ENCODE measurements at places on chromosomes 1 and 21. TPM values are rescaled to one million over a fixed set of nuclear protein-coding genes. Genes with fewer than 3 reads are reported as not detected.

DNA sequence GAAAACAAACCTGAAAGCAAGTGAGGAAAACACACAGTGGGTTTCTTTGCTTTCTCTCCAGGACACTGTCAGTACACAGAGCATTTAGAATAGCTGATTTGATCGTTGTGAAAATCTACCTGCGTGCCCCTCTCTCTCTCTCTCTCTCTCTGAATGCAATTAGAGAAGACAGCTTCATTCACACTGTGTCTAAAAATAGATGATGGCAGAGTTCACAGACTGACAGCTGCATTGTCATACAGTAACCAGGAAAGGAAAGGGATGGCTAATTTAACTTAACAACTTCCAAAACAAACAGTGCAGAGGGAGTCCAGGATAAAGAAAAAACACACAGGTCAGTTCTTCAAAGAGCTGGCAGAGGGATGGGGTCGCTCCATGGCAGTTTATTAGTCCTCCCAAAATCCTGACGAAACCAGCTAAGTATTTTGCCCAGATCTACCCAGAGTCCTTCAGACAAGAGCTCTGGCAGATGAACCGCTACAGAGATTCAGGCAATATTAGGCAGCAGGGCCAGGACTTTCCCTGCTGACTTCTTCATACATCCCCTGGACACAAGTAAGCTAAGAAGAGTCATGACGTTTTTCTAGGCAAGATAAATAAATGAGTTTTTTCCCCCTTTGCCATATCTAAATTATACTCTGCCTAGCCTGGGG lies 58.9 kb downstream of the WLS start:
- peak; percentile 83 for DNase-seq

DNA sequence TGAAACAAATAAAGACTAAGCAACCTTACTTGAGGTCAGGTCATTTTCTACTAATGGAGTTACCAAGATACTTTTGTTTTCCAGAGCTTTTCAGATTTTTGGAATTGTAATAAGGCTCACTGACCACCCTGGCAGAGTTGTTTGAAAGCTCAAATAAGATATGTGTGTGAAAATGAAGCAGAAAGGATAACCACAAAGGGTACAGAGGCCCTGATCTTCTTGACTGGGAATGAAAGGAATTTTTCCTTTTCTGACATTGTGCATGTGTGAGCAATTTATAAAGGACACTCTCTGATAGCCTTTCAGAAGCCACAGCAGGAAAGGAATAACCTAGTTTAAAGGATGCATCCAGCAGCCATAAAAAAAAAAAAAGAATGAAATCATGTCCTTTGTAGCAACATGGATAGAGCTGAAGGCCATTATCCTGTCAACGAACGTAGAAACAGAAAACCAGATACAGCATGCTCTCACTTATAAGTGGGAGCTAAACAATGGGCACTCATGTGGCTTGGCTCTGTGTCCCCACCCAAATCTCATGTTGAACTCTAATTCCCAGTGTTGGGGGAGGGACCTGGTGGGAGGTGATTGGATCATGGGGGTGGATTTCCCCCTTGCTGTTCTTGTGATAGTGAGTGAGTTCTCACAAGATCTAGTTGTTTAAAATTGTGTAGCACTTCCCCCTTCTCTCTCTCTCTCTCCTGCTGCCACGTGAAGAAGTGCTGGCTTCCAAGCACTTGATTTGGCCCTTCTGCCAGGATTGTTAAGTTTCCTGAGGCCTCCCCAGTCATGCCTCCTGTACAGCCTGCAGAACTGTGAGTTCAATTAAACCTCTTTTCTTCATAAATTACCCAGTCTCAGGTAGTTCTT lies 3.1 kb upstream of the SRP9 start:
- peak; percentile 39 for DNase-seq

- DNase-seq, result no peak
Measured at GRCh38 chr1:173097001-173097400, 46.3 kb upstream of the TNFSF18 start.

GRCh38 chr1:7264101-7264500 lies 478.8 kb downstream of the CAMTA1 start:
- no peak for DNase-seq

DNA sequence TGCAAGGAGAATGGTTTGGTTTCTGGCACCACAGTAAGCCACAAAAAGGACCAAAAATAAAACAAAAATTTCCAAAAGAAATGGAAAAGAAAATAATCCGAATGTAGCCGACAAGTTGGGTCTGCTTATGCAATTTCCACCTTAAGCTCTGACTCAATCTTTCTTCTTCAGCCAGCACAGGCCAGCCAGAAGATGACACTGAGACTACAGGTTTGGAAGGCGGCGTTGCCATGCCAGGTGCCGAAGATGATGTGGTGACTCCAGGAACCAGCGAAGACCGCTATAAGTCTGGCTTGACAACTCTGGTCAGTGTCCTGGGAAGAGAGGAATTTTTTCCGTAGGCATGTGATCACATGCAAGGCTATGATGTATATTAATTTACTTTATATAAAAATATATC lies 23.4 kb downstream of the PDPN start:
- DNase-seq, result no peak

- no peak for DNase-seq
Measured at GRCh38 chr1:177871613-177872307, 98.1 kb downstream of the SEC16B start.

DNA sequence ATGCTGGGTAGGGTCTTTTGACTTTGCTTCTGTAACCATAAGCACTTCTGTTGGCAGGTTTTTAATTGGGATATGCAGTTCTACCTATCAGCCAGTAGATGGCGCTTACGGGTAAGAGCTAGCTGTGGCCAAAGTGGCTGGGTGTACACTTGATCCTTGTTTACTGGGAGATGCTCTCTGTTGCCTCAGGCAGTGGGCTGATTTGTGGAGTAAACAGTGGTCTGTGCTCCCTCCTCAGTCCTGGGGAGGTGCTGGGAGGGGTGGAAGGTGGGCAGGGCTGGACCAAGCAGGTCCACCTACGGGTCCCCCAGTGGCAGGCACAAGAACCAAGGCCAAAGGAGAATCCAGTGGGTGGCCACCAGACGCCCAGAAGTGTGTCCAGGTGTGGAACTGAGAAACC lies 43.4 kb downstream of the RALGPS2 start:
- DNase-seq, result peak; percentile 33

GRCh38 chr1:184170719-184171118 lies 119.2 kb downstream of the TSEN15 start:
- DNase-seq, result no peak

DNA sequence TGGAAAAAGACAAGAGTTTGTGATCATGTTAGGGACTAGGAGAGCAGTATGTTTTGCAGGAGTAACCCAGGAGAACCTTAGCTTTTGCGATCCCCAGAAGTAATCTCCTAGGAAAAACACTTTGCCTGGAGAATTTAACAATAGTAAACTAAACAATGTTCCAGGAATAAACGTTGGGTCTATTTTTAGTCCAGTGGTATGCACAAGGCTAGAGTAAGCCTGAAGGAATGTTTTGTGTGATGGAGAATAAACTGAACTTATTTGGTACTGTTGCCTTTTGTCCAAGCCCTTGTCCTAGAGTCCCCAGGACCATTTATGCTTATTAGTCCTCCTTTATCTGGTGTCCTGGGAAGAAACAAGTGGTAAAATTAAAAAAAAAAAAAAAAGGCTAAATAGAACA lies 28.7 kb upstream of the RGS5 start:
- DNase-seq, result peak; percentile 33

DNA sequence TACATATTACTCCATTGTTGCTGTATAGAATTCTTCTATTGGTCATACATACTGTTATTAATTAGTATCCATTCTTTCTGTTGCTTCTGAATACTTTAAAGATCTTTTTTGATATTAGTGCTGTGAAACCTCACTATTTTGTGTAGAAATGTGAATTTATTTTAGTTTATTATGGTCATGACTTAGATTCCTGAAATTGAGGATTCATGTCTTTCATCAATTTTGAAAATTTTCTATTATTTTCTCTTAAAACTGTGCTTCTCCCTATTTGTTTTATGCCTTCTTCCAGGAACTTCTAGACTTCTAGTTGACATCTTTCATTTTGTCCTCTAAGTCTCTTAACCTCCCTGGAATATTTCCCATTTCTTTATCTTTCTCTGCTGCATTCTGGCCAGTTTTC lies 113.1 kb downstream of the NTPCR start:
- DNase-seq, result no peak

- DNase-seq, result no peak
Measured at GRCh38 chr1:77582905-77583304, 99.6 kb downstream of the ZZZ3 start.

DNA sequence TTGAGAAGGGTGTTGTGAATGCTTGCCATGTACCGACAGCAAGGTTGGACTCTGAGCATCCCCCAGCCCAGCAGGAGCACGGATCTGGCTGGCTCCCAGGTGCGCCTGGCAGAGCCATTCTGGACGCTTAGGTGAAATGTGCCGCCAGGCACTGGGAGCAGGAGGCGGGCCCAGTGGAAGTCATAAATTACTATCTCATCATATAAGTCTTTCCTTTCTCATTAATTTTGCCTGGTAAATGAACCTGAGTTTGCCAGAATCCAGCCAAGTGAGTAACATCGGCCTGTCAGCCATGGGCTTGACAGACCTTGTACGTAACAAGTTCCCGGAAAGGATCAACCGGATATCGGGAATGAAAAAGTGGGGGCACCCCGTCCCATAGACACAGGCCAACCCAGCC lies 179.5 kb upstream of the ARHGEF16 start:
- no peak for DNase-seq

The SPRR1B gene
- total RNA-seq, result not detected

The CGN gene
- under 0.01 TPM for total RNA-seq

The OLIG2 gene
- total RNA-seq, result 0.72 TPM

The TAS1R1 gene
- total RNA-seq, result 0.20 TPM

The PUSL1 gene
- total RNA-seq, result 15.7 TPM

The TMEM50A gene
- 124 TPM for total RNA-seq
